ENCODE measurements at places on chromosomes 7 and 10.

DNA sequence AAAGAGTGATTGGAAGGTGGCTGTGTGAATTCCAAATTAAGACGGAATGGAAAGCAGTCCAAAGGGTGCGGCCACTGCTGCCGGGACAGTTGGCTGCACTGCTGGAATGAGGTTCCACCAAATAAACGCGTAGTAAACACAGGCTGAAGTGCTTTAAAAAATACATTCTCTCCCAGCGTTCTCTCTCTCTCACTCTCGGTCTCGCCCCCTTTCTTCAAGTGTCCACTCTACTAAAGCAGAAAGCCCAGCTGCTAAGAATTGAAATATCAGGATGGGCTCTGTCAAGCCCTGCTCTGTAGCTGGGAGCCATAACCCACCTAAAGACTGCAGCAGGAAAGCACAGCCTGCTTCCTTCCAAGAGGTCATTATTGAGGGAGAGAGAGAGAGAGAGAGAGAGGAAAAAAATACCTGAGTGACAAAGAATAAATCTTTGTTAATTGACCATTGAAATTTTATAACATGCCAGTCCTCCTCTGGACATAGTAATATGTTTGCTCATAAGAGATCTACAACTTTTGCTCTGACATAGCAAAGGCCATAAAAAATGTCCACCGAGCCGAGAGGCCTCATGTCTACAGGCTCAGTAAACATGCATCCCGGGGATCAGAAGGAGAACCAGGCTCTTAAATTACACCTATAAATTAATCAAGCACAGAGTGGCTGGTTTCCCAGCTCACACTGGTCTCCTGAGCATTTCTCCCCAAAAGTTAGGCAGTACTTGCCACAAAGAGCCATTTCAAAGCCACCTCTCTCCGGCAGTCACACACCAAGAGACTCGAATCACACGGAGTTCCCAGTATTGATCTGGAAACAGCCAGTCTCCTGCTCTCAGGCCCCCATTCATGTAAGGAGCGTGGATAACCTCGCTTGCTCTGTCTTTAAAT lies 72.8 kb downstream of the FGFR2 start:
- no peak for DNase-seq

GRCh38 chr7:2330493-2330892 lies 16.3 kb upstream of the SNX8 start:
- no peak for DNase-seq

DNA sequence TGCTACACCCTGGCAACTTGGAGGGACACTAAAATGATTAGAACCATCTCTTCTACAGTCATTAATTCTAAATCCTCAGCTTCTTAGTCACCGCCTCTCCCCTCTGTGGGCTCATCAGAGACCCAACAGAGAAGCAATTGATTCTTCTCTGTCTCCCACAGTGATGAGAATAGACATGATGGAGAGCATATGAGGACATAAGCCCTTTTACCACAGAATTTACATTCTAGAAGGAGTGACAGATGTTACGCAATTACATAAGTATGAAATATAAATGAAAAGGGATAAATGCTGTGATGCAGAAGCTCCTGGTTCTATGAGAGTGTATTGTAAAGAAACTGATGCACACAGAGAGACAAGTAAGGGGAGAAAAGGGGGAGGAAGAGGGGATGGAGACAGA lies 18.1 kb upstream of the ABCB5 start:
- no peak for DNase-seq

- peak; percentile 65 for DNase-seq
Observed at GRCh38 chr7:657565-658119, 68.9 kb upstream of the DNAAF5 start.

DNA sequence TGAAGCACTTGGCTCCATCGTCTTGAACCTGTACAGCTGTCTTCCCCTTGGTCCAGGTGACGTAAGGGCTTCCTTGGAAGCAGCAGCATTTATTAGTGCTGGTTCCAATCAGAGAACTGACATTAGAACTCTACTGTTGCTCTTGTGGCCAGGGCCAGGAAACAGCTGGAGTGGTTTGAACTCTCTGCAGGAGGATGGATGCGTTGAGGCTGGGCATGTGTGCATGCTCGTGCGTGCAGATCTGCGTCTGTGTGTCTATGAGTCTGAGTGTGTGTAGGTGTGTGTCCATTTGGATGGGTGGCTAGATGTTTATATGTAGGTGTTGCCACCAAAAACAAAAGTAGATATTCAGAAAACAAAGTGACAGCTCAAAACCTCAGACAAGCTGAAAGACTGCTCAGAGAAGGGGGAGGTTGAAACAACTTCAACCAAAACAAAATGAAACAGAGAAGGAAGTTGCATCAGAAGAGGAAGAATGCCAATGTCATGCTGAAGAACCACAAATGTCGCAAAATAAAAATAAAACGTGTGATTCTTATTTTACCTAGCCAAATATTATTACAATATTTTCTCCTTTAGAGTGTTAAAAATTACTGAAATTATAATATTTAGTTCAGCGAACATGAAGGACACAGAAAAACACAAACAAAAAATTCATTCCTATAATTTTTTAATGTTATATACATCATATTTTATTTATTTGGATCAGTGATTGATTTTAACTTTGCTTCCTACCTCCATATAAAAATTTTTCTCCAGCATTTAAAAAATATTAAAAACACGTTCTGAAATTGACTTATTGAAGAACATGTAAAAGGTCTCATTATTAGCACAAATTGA lies 96.1 kb upstream of the MKLN1 start:
- DNase-seq = peak; percentile 81

- DNase-seq = no peak
Observed at GRCh38 chr7:598899-599298, 79.3 kb upstream of the PDGFA start.

GRCh38 chr7:128997181-128997580 lies 57.7 kb downstream of the TNPO3 start:
- no peak for DNase-seq

GRCh38 chr10:122112021-122112616 lies 123.2 kb downstream of the TACC2 start:
- peak; percentile 76 for DNase-seq

DNA sequence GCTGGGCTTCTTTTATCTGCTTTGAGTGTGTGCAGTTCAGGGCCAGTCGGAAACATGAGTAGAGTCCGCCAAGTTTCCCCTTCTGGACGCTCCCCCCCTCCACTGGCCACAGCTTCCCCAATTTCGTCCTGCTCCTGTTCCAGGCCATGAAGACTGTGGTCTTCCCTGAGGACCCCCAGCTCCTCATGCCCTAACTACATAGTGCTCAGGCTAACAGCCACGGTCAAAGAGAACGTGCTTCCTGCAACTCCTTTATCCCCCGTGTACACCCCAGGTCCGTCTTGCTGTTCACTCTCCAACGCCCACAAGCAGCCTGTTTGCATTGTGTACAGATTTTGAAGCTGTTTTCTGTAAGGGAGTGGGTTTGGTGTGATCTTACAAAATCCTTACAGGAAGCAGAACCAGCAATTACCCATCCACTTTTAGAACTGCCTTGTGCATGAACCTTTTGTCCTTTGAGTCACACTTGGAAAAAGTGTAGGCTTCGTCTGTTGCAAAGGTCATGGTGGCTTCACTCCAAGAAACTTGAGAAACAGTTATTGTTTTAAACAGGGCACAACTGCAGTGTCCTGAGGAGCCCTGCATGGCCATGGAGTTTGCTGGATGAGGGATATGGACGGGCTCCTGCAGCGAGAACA lies 77.0 kb upstream of the FAM20C start:
- peak; percentile 93 for DNase-seq

GRCh38 chr7:102291056-102291915 lies 4.6 kb downstream of the SH2B2 start:
- DNase-seq = no peak

DNA sequence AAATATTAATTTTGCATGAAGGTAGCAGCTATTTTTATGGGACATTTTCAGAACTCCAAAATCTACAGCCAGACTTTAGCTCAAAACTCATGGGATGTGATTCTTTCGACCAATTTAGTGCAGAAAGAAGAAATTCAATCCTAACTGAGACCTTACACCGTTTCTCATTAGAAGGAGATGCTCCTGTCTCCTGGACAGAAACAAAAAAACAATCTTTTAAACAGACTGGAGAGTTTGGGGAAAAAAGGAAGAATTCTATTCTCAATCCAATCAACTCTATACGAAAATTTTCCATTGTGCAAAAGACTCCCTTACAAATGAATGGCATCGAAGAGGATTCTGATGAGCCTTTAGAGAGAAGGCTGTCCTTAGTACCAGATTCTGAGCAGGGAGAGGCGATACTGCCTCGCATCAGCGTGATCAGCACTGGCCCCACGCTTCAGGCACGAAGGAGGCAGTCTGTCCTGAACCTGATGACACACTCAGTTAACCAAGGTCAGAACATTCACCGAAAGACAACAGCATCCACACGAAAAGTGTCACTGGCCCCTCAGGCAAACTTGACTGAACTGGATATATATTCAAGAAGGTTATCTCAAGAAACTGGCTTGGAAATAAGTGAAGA lies 112.3 kb downstream of the CFTR start:
- DNase-seq = no peak

DNA sequence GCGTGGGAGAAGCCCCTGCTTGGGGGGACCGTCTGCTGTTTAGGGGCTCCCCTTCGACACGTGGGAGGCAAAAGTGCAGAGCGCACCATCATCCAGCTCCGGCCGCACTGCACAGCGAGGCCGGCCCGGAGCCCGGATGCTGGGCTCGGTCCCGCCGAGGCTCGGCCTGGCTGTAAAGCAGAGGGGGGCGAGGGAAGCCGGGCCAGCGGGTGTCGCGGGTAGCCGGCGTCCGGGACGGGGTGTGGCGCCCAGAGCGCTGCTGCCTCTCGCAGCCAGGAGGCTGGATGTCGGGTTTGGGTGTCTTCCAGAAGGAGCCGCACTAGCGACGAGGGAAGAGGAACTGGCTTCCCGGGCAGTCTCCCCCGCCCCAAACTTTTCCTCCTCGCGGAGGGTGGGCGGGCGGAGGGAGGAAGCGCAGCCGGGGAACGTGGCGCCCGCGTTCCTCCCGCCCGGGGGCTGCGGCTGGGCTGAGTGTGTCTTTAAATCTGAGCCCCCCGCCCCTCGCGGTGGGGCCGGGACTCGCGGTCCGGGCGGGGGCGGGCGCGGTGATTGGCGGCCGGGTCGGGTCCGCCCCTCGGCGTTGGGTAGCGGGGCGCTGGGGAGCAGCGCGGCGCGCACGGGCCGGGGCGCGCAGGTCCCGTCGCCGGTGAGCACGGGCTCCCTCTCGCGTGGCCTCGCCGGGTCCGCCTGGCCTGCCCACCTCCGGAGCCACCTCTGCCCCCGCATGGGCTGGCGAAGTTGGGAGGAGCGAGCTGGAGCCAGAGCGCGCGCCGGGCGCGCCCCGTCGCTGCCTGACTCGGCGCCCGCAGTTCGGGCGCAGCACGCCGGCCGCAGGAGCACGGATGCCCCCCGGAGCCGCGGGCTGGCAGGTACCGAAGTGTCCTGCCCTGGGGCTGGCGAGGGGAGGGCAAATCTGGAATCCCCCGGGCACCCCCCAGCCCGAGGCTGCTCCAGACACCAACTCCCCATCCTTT lies at the start of gene PALD1:
Gene PALD1 (plus strand): TSS at position 577 of the 974 bp plus-strand sequence. CDS start 47,185 bp downstream, outside the sequence.
- no peak for DNase-seq

DNA sequence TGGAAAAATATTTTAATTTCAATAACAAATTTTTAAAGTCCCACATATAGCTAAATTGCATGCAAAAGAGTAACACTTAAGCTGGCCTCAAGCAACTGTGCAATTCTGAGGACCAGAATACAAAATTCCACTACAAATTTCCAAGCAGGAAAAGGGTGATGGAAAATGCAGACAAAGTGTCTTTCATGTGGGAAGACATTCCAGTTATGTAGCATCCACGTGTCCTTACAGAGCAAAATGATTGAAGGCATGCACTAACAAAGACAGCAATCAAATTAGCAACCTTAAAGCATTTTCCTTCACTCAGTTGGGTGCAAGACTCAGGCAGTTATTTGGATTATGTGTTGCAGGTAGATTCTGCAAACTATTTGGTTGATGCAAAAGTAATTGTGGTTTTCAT lies 203.7 kb downstream of the HERPUD2 start:
- no peak for DNase-seq

GRCh38 chr10:70093335-70093944 lies 39.2 kb downstream of the AIFM2 start:
- DNase-seq = no peak

- no peak for DNase-seq
Observed at GRCh38 chr10:53606981-53607380, 834.4 kb upstream of the MBL2 start.

DNA sequence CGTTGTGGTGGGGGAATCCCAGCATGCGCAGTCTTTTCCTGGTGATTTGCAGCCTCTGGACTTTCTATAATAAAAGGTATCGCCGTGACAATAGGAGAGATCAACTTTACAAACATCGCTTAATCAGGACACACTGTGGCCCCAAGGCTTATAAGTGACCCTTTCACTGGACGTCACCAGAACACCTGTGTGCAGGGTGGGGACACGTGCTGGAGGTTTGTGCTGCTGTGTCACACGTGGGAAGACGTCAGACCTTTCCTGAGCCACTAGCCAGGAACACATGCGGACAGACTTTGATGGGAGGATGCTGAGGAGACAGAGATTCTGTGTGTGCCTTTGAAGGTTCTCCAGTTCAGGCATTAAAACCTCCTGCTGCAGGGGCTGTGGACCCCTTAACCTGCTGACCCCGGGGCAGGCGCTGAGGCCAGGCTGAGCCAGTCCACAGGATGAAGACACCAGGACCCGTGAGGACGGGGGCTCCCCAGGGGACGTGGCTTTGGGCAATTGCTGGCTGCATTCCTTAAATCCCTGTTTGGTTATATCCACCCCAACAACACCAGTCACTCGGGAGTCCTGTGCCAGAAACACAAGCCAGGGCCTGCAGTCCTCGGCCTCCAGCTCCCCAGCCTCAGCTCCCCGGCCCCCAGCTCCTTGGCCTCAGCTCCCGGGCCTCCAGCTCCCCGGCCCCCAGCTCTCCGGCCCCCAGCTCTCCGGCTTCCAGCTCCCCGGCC lies 183.4 kb downstream of the PTPRN2 start:
- DNase-seq = no peak

DNA sequence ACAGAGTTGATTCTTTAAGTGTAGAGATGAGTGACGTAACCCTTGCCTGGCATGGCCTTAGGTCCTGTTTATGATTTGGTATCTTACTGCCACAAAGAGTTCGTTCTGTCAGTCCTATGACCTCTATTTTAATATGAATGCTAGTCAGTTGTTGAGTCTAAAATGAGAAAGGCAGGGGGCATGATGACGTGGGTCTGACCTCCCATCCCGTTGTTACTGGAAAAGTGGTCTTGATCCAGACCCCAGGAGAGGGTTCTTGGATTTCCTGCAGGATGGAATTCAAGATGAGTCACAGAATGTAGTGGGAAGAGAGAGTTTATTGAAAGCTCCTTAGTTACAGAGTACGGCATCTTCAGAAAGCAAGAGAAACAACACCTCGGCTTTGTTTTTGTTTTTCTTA lies 317.0 kb upstream of the COBL start:
- DNase-seq = no peak

DNA sequence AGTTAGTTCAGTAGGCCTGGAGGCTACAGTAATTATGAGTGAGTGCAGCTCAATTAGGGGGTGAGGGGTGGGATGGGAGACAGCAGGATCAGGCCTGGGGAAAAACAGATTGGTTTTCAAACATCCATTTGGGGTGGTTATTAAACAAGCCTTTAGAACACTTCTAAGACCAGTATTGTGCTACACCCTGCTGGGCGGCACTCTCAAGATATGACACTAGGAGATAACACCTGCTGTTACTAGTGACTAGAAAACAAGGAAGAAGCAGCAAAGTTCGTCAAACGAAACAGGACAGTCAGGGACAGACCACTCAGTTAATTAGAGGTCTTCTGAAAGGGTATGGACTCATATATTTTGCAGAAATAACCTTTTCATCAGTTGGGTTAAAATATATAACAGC lies 353.6 kb downstream of the PTEN start:
- no peak for DNase-seq

All from foreskin fibroblast (primary cell).